ENCODE measurements at places on chromosomes 11 and 22.
A peak's percentile ranks its signal among the peaks of the same experiment; 100 is the strongest.

DNA sequence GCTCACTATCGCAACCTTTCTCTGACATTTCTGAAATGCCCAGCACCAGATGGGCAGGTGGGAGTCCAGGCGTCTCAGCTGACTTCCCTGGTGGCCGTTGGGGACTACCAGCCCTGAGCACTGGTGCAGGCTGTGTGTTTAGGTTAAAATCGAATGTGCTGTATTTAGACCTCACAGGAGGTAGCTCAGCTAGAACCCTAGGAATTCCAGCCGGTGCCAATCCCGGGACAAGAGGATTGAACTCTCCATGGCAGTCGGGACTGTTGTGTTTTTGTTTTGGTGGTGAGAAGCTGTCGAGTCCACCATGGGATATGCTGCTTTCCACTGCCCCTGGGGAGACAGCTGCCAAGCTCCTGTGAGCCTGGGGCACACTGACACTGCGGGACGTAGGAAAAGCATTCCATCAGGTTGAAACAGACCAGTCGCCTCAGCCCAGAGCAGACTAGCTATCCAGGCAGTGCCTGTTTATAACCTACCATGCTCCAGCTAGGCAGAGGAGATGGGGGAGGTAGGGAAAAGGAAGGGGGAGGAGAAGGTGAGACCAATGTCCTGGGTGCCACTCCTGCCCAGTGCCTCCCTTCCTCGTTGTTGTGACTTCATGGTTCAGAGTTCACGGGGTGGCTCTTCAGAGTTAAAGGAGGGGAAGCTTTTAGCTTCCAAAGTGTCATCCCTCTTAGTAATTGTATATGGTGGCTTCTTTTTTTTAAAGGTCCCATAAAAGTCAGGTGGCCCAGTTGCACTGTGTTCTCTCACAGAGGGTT is 53.0 kb downstream of the MICAL2 start:
- DNase-seq = peak; percentile 1

GRCh38 chr22:40244586-40244985 is 66.9 kb downstream of the TNRC6B start:
- DNase-seq = no peak

DNA sequence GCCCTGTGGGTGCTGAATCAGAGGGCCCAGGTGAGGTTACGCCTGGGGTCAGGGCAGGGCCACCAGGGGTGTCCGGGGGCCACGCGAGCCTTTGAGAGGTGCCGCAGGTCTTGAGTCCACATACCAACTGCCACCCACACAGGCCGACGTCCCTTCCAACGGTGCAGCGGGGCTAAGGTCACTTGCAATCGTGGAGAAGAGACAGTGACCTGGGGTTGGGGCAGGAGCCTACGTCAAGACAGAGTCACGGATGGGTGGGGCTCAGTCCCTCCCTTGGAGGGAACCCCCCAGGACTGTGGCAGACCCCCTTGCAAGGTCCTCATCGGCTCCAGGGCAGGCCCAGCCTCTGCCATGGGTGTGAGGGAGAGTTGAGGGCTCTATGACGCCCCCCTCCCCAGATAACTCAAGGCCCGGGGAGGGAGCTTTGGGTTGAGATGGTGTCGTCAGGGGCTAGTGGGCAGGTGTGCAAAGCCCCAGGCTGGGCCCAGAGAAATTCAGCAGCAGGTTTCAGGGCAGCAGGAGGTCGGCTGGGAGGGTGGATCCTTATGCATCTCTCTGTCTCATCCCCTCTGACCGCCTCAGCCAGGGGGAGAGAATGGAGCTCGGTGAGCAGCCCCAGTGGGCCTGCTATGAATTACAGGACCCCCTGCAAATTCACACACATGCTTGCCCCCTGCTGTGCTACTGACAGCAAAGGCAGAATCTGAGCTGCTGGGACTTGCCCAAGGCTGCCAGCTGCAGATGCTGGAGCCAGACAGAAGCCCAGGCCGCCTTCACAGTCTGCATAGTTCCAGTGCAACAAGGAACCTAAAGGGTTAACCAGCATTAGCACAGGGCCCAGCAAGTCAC is 60.0 kb downstream of the MYEOV start:
- peak; percentile 0 for DNase-seq

DNA sequence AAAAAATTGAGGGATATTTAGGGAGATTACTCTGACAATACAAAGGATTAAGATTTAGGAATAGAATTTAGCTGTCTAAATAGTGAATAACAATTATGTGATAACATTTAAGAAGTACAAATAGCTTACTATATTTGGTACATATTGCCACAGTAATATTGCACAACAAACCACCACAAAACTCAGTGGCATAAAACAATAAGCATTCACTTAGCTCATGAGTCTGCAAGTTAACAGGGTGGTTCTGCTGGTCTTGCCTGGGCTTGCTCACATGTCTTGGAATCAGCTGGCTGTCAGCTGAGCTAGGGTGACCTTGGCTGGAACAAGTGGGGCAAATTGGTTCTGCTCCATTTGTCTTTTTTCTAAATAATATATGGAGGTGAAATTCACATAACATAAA is 115.1 kb downstream of the DCDC1 start:
- no peak for DNase-seq

- DNase-seq = no peak
Observed at GRCh38 chr11:105371311-105371710, 231.7 kb upstream of the CARD18 start.

DNA sequence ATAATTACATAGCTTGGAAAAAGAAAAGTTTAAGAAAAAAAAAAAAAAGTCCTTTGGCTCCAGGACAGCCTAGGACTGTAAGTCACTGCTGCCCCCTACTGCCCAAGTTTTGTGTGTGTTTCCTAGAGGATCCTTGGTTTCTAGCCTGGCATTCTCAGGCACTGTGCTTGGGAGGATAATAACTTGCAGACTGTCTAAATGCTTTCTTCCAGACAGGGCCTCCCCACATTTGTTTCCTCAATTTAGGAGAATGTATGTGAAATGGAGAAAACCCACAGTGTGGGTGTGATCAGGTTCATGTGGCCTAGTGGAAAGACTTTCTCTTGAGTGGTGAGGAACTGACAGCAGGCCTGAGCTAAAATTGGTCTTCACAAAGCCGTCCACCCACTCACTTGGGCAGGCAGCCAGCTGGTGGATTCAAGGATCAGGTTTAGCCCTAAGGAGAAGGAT is 191.0 kb downstream of the NAV2 start:
- peak; percentile 66 for DNase-seq

- no peak for DNase-seq
Observed at GRCh38 chr22:37254867-37255233, 10.8 kb upstream of the RAC2 start.

DNA sequence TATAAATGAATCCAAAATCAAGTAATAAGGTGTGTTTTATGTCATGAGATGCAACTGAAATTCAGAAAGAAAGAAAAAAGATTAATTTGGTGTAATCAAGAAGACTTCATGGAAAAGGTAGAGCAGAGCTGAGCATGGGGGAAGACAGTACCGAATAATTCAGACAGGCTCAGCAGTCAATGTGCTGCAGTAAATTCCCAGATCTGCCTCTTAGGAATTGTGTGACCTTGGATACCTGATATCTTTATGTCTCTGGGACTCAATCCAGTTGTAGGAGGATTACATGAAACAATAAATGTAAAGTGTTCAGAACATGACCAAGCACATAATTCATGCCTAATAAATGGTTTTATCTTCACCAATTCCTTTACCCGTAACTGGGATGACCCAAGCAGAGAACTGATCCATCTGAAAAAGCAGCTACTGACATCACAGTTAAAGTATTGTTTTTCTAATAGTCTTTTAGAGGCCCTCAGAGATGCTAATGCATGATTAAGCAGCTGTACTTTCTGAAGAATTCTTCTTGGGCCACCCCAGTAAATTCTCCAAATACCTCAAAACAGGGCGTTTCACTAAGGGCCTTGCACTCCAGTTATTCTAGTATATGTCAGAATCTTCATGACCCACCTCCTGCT is 7.8 kb downstream of the MS4A12 start:
- no peak for DNase-seq

GRCh38 chr11:92929246-92929645 is 40.2 kb upstream of the MTNR1B start:
- DNase-seq = no peak

GRCh38 chr11:112599856-112600533 is 339.3 kb upstream of the PLET1 start:
- DNase-seq = no peak

DNA sequence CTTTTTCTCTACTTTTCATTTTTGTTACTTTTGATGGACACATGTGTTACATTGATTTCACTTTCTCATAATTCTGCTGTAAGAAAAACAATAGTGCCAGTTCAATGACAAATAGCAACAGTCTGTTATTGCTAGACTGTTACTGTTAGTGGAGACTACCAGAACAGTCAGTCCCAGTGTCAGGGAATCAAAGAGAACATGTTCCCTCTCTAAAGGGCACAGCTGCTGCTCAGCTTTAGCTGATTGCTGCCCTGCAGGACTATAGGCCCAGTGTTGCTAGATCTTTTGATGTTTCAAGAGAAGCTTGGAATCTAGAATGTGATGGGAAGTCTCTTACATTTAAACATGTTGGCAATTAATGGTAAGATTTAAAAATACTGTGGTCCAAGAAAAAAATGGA is 3.4 kb downstream of the BIRC3 start:
- DNase-seq = no peak

DNA sequence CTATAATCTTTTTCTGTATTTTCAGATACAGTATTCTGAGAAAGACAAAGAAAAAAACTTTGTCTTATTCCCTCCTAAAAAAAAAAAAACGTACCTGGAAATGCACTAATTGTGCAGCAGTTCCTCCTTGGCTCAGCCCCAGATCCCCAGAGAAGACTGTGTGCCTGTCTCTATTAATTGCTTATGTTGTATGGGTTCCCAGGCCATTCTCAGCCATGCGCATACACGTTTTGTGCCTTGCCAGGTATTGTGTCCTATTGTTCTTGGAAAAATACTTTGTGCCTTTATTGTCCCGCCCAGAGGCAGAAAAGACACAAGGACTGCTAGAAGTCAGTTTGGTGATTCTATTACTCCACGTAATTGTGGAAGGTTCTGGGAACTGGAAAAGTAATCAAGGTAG is 91.2 kb downstream of the PIWIL4 start:
- DNase-seq = no peak

- DNase-seq = no peak
Observed at GRCh38 chr11:27861706-27862430, 161.6 kb upstream of the BDNF start.

- DNase-seq = no peak
Observed at GRCh38 chr22:19968450-19968891, 26.9 kb upstream of the TXNRD2 start.

DNA sequence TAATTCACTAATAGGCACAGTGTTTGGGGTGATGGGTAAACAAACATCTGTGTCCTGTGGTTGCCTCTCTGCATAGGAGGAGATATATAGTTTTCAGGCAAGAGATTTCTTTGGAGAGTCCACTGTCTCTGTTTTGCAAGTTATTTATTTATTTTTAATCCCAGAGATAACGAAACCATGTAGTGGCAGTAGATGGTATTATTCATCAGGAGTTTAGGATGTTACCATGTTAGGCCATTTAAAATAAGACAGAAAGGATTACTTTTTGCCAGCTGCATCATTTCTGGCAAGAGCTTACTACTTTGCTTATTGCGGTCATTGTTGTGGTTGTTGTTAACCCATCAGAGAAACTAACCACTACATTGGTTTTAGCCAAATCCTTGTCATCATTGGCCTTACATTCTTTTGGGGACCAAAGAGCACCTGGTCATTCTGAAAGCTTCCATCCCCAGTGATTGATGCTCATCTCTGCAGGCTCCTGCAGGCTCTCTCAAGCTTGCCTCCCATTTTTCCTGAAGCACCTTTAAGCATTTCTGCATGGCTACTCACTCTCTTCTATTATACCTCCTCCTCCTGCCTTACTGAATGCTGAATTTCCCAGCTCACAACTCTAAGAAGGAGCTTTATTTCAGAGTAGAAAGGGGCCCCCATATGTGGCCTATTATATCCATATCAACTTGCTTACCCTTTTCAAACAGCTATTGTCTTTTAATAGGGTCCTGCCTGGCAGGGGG is 84.4 kb downstream of the CSTPP1 start:
- no peak for DNase-seq

DNA sequence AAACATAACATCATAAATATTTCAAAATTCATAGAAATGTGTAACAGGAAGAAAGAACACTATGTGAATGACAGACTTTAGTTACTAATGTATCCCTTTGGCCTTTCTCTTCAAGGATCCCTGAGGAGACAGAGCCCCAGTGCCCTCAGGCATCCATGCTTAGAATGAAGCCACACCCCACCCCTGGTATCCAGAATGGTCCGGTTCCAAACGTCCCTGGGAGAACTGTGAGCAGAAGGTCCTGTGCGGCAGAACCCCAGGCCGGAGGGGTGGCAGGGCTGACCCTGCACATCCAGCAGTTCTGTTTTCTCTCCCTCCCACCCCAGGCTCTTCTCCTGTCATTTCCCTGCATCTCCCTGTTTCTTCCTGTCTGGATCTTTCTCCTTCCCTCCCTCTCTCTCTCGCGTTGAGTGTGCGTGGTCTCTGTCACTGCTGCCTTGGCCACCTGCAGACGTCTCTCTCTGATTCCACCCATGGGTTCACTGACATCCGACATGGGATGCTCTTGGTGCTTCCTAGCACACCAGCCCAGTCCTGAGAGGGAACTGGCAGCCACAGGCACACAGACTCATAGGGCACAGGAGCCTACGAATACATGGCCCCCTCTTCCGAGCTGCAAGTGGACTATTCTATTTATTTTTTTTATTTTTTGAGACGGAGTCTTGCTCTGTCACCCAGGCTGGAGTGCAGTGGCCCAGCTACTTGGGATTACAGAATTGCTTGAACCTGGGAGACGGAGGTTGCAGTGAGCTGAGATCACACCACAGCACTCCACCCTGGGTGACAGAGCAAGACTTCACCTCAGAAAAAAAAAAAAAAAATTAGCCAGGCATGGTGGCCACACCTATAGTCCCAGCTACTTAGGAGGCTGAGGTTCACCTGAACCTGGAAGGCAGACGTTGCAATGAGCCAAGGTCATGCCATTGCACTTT is 5.7 kb downstream of the RFPL1 start:
- DNase-seq = no peak

GRCh38 chr11:65110354-65110861 is 1.3 kb upstream of the TM7SF2 start:
- peak; percentile 98 for DNase-seq

DNA sequence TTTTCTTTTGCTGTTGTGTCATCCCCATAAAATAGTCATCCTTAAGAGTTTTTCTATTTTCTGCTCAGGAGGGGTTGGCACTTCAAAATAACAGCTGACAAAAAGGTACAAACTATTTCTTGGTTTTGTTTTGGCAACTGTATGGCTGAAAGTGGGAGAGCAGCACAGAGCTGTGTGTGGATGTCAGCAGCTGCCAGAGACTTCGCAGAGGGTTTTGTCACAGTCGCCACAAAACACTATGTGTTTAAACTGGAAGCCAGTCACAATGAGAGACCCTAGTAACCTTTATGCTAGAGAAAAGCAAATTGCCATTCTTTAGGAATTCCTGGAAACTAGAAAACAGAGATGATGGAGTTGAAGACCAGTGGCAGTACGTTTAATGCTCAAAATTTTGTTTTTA is 189.6 kb upstream of the CCDC90B start:
- DNase-seq = no peak

GRCh38 chr22:20647586-20648305 is 126.2 kb upstream of the SERPIND1 start:
- no peak for DNase-seq

GRCh38 chr11:15073361-15074205 is at the start of gene CALCB:
TSS of gene CALCB (plus strand) at chr11:15073593. CDS start at chr11:15074719, 1,126 bp downstream.
- peak; percentile 36 for DNase-seq

- DNase-seq = no peak
Observed at GRCh38 chr11:101008961-101009689, 120.5 kb downstream of the PGR start.

GRCh38 chr11:105673089-105673488 is 63.2 kb downstream of the GRIA4 start:
- DNase-seq = peak; percentile 5
